Naive thymus-derived CD4-positive, alpha-beta T cell (primary cell): ENCODE measurements at places on chromosomes 3 and 15.

- no peak for DNase-seq
- peaks cover 27% of the 10 kb centered on the region for H3K4me1 ChIP-seq
- H3K36me3 ChIP-seq, result no peaks in the 10 kb centered on the region
- no peaks in the 10 kb centered on the region for H3K27me3 ChIP-seq
- peak overlapping the region; percentile 95 for H3K27ac ChIP-seq
- peak overlapping the region; percentile 63 for H3K4me3 ChIP-seq
Observed at GRCh38 chr3:136750209-136750896, 1.8 kb downstream of the STAG1 start.

DNA sequence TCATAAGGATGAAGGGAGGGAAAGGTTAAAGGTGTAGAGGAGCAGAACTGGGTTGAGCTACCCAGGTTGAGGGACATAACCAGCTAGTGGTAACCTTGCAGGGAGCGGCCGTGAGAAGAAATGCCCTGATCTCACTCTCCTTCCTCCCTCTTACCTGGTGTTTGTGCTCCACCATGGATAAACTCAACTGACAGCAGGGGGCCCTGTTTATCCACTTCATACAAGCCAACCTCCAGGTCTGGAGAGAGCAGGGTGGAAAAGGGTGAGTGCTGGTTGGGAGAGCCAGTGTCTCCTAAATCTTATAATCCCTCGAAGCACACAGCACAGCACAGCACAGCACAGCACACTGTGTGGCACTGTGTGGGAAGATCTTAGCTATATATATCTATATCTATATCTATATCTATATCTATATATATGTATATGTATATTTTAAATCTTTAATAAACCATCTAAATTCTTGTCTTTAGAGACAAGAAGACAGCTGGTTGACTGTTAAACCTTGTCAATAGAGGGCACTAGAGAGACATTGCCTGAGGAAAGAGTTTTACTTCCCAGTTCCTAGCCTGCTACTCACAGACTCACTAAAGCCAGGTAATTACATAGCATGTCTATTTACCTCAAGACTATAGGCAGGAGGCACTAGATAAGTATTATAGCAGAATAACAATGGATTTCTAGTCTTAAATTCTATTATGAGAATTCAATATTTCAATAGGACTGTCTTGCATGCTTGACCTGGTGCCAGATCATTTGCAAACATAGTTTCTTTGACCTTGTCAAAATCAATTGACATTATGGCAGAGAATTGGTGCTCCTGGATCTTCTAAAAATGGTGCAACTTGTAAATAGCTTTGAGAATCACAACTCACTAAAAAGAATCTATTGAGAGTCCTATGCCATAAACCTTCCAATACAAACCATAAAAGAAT lies 21.7 kb upstream of the FMN1 start:
- H3K36me3 ChIP-seq, result no peaks in the 10 kb centered on the region
- H3K27me3 ChIP-seq, result no peaks in the 10 kb centered on the region
- H3K27ac ChIP-seq, result no peak overlapping the region
- no peaks in the 10 kb centered on the region for H3K4me1 ChIP-seq
- peak; percentile 30 for DNase-seq
- H3K4me3 ChIP-seq, result no peak overlapping the region

- H3K27me3 ChIP-seq, result no peaks in the 10 kb centered on the region
- no peak overlapping the region for H3K27ac ChIP-seq
- H3K4me1 ChIP-seq, result no peaks in the 10 kb centered on the region
- no peak for DNase-seq
- H3K4me3 ChIP-seq, result no peak overlapping the region
Observed at GRCh38 chr3:73964818-73965217, 340.1 kb upstream of the PDZRN3 start.

DNA sequence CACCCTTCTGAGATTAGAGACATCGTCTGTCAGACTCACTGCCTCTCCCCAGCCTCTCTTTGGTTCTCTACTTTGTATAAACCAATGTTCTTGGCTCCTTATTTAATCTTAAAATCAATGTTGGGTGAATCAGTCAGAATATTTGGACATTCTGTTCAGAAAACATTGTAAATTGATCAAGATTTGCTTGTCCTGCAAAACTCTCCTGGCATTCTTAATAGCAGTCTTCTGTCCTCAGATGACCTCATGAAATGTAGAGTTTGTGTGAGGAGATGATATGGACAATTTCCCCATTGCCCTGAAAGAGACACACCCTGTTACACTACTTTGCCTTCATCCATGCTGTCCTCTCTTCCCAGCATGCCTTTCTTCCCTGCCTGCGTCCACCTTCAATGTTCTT lies 33.6 kb downstream of the CD200R1L start:
- no peak overlapping the region for H3K4me3 ChIP-seq
- no peaks in the 10 kb centered on the region for H3K4me1 ChIP-seq
- no peaks in the 10 kb centered on the region for H3K27me3 ChIP-seq
- no peak for DNase-seq
- no peaks in the 10 kb centered on the region for H3K36me3 ChIP-seq
- no peak overlapping the region for H3K27ac ChIP-seq

- H3K27ac ChIP-seq, result no peak overlapping the region
- H3K36me3 ChIP-seq, result no peaks in the 10 kb centered on the region
- no peak overlapping the region for H3K4me3 ChIP-seq
- peaks cover 3% of the 10 kb centered on the region for H3K4me1 ChIP-seq
Observed at GRCh38 chr3:115359536-115359935, 212.4 kb upstream of the ZBTB20 start.

- DNase-seq, result no peak
- no peak overlapping the region for H3K27ac ChIP-seq
- H3K36me3 ChIP-seq, result no peaks in the 10 kb centered on the region
- H3K4me3 ChIP-seq, result no peak overlapping the region
- H3K4me1 ChIP-seq, result peaks cover 26% of the 10 kb centered on the region
- H3K27me3 ChIP-seq, result no peaks in the 10 kb centered on the region
Observed at GRCh38 chr15:41779662-41780157, 5.4 kb downstream of the MAPKBP1 start.

DNA sequence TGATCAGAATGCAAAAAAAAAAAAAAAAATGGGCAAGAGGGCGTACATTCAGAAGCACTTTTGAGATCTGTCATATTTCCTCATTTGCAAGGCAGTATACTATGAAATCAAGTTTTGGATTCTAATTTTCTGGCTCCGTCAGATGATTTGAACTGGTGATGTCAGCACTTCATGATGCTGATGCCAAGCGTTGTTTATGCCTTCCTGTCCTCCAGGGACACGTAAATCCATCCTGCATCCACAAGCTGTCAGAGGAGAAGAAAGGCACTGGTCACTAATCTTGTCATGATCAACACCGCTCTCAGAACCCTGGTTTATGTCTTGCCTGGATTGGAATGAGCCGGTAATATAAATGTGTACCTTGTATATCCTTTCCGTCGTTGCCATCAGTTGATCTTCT lies 152.1 kb upstream of the EPHA3 start:
- no peak overlapping the region for H3K27ac ChIP-seq
- H3K27me3 ChIP-seq, result no peaks in the 10 kb centered on the region
- no peak for DNase-seq
- H3K4me3 ChIP-seq, result no peak overlapping the region
- no peaks in the 10 kb centered on the region for H3K4me1 ChIP-seq

GRCh38 chr3:167837466-167837865 lies 101.9 kb downstream of the SERPINI1 start:
- no peak overlapping the region for H3K27ac ChIP-seq
- no peaks in the 10 kb centered on the region for H3K36me3 ChIP-seq
- DNase-seq, result no peak
- no peaks in the 10 kb centered on the region for H3K27me3 ChIP-seq
- no peaks in the 10 kb centered on the region for H3K4me1 ChIP-seq
- H3K4me3 ChIP-seq, result no peak overlapping the region

- no peaks in the 10 kb centered on the region for H3K4me1 ChIP-seq
- H3K27me3 ChIP-seq, result no peaks in the 10 kb centered on the region
- H3K36me3 ChIP-seq, result no peaks in the 10 kb centered on the region
- no peak overlapping the region for H3K27ac ChIP-seq
- H3K4me3 ChIP-seq, result no peak overlapping the region
Observed at GRCh38 chr15:96888764-96889163, 558.3 kb downstream of the NR2F2 start.

GRCh38 chr3:114218578-114219185 lies 18.7 kb downstream of the ZNF80 start:
- H3K4me1 ChIP-seq, result peaks cover 52% of the 10 kb centered on the region
- H3K27me3 ChIP-seq, result no peaks in the 10 kb centered on the region
- DNase-seq, result no peak
- no peaks in the 10 kb centered on the region for H3K36me3 ChIP-seq

DNA sequence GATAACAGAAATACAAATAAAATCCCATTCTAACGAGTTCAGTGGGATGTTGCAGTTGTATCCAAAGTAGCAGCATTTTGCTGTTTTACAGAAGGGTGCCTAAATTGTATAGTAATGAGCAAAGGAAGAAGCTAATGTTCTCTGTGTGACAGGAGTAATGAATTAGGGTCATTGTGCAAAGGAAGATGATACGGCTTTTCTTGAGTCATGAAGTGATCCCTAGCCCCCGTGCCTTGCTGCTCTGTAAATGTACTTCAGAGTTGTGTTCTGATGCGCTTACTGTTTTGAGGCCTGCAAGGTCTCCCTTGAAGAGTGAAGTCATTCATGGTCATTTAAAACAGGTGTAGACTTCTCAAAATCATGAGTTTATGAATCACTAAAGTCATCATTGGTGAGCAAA lies 37.9 kb downstream of the ATP1B3 start:
- no peak for DNase-seq

- H3K27me3 ChIP-seq, result no peaks in the 10 kb centered on the region
- no peaks in the 10 kb centered on the region for H3K4me1 ChIP-seq
- H3K4me3 ChIP-seq, result no peak overlapping the region
- H3K27ac ChIP-seq, result no peak overlapping the region
- DNase-seq, result no peak
Observed at GRCh38 chr3:153973722-153974265, 147.4 kb upstream of the ARHGEF26 start.

DNA sequence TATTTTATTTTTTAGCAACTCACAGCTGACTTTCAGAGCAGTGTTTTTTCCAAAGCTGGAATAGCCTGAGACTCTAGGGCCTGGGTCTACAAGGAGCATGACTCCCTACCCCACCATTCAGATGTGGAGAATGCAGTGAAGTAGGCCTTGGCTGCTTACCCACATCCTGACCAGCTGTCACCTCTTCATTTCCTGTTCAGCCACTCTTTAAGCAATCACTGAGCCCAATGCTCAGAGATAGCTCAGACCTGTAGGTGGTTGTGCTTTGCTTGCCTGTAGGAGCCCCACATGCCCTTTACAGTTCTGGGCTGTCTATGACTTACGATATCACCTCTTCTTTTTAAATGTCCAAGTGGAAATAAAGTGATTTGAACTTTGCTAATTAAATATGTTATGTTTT lies 148.1 kb downstream of the NEK11 start:
- no peak overlapping the region for H3K27ac ChIP-seq
- H3K4me3 ChIP-seq, result no peak overlapping the region
- H3K36me3 ChIP-seq, result no peaks in the 10 kb centered on the region

DNA sequence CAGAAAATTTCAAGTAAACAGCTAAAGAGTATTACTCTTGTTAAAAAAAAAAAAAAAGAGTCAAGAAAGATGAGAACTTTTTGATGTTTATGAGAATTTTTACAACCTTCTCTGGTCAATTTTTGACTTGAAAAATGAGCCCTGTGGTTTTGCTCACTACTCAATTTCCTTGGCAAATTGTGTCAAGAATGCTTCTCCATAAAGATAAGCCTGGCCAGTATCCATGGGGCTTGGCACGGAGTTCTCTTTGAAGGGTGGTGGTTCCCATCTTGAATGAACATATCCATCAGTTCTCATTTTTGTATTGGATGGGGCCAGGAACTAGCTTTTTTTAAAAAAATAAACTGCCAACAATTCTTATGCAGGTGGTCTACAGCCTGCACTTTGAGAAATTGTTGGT lies 179.9 kb downstream of the RYR3 start:
- H3K4me1 ChIP-seq, result no peaks in the 10 kb centered on the region
- H3K27ac ChIP-seq, result no peak overlapping the region

DNA sequence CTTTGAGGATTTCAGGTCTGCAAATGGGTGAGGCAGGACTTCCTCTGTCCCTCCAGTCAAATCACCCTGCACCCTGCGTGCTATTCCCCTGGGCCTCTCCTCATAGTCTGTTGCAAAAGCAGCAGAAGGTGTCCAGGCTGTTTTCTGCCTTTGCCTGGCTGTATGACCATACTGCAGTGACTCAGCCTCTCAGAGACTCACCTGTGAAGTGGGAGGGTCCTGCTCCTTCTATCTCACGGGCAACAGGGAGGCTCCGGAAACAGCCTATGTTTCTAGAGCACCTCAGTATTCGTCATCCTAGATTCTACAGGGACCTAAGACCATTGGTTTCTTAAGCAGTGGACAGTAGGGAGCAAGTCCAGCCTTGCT lies 216.4 kb downstream of the TLE3 start:
- H3K27me3 ChIP-seq, result no peaks in the 10 kb centered on the region
- no peaks in the 10 kb centered on the region for H3K4me1 ChIP-seq
- no peaks in the 10 kb centered on the region for H3K36me3 ChIP-seq
- no peak for DNase-seq
- no peak overlapping the region for H3K4me3 ChIP-seq
- H3K27ac ChIP-seq, result no peak overlapping the region

GRCh38 chr3:111943533-111943932 lies 35.3 kb upstream of the ABHD10 start:
- H3K36me3 ChIP-seq, result peaks cover 3% of the 10 kb centered on the region
- no peak for DNase-seq
- no peaks in the 10 kb centered on the region for H3K4me1 ChIP-seq
- no peaks in the 10 kb centered on the region for H3K27me3 ChIP-seq

GRCh38 chr3:21642433-21642832 lies 108.6 kb downstream of the ZNF385D start:
- H3K36me3 ChIP-seq, result no peaks in the 10 kb centered on the region
- H3K27me3 ChIP-seq, result no peaks in the 10 kb centered on the region
- no peak overlapping the region for H3K4me3 ChIP-seq

- H3K36me3 ChIP-seq, result no peaks in the 10 kb centered on the region
- DNase-seq, result no peak
- H3K27me3 ChIP-seq, result no peaks in the 10 kb centered on the region
- no peaks in the 10 kb centered on the region for H3K4me1 ChIP-seq
Observed at GRCh38 chr15:100141311-100142001, 200.3 kb downstream of the ADAMTS17 start.

GRCh38 chr15:67083135-67083762 lies 17.8 kb downstream of the SMAD3 start:
- peak overlapping the region; percentile 22 for H3K27ac ChIP-seq
- peak overlapping the region; percentile 36 for H3K4me3 ChIP-seq
- no peaks in the 10 kb centered on the region for H3K36me3 ChIP-seq

- peak overlapping the region; percentile 62 for H3K4me3 ChIP-seq
- no peaks in the 10 kb centered on the region for H3K36me3 ChIP-seq
- DNase-seq, result no peak
- no peak overlapping the region for H3K27ac ChIP-seq
- peaks cover 18% of the 10 kb centered on the region for H3K27me3 ChIP-seq
Observed at GRCh38 chr15:45378913-45379262, 544 bp upstream of the GATM start.

- no peak overlapping the region for H3K27ac ChIP-seq
- no peaks in the 10 kb centered on the region for H3K36me3 ChIP-seq
- H3K4me3 ChIP-seq, result no peak overlapping the region
- H3K27me3 ChIP-seq, result no peaks in the 10 kb centered on the region
- no peak for DNase-seq
Observed at GRCh38 chr3:18036450-18036815, 294.0 kb upstream of the TBC1D5 start.

GRCh38 chr3:47852604-47853602 lies 50.0 kb downstream of the DHX30 start:
- peaks cover 66% of the 10 kb centered on the region for H3K36me3 ChIP-seq
- H3K27me3 ChIP-seq, result no peaks in the 10 kb centered on the region
- no peak overlapping the region for H3K4me3 ChIP-seq
- no peak overlapping the region for H3K27ac ChIP-seq

GRCh38 chr3:95088464-95088863 lies 1025.6 kb downstream of the NSUN3 start:
- DNase-seq, result no peak
- no peaks in the 10 kb centered on the region for H3K4me1 ChIP-seq
- no peaks in the 10 kb centered on the region for H3K27me3 ChIP-seq
- no peak overlapping the region for H3K4me3 ChIP-seq
